ENCODE measurements at places on chromosomes 3 and 15. TPM values are rescaled to one million over a fixed set of nuclear protein-coding genes. Genes with fewer than 3 reads are reported as not detected.

DNA sequence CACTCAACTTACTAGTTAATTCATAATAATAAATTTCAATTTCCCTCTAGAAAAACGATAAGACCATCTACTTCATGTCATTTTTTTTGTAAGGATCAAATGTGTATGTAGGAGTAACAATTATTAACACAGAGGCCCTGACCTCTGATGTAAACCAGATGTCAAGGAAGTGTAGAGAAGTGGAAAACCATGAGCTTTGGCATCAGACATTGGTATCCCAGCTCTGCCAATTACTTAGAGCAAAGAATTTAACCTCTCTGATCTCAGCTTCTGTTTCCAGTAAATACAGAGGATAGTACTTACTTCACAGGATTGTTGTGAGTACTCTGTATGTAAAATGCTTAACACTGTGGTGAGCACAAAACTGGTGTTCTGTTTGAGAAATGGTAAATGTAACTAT is 17.5 kb downstream of the AQR start:
- DNase-seq = no peak
- H3K27ac ChIP-seq = no peak overlapping the region
- no peaks in the 10 kb centered on the region for H3K27me3 ChIP-seq
- peaks cover 2% of the 10 kb centered on the region for H3K4me1 ChIP-seq

GRCh38 chr3:188149587-188149986 is 4.4 kb upstream of the LPP start:
- no peak for DNase-seq
- peaks cover 10% of the 10 kb centered on the region for H3K27me3 ChIP-seq
- H3K27ac ChIP-seq = no peak overlapping the region

- no peaks in the 10 kb centered on the region for H3K27me3 ChIP-seq
- no peaks in the 10 kb centered on the region for H3K36me3 ChIP-seq
- no peaks in the 10 kb centered on the region for H3K4me1 ChIP-seq
- H3K27ac ChIP-seq = no peak overlapping the region
Measured at GRCh38 chr3:194931865-194932264, 246.2 kb downstream of the FAM43A start.

GRCh38 chr3:151766454-151766853 is 32.7 kb downstream of the AADACL2 start:
- no peak for DNase-seq
- H3K4me3 ChIP-seq = no peak overlapping the region
- no peaks in the 10 kb centered on the region for H3K27me3 ChIP-seq
- H3K36me3 ChIP-seq = no peaks in the 10 kb centered on the region
- no peaks in the 10 kb centered on the region for H3K4me1 ChIP-seq
- H3K27ac ChIP-seq = no peak overlapping the region

DNA sequence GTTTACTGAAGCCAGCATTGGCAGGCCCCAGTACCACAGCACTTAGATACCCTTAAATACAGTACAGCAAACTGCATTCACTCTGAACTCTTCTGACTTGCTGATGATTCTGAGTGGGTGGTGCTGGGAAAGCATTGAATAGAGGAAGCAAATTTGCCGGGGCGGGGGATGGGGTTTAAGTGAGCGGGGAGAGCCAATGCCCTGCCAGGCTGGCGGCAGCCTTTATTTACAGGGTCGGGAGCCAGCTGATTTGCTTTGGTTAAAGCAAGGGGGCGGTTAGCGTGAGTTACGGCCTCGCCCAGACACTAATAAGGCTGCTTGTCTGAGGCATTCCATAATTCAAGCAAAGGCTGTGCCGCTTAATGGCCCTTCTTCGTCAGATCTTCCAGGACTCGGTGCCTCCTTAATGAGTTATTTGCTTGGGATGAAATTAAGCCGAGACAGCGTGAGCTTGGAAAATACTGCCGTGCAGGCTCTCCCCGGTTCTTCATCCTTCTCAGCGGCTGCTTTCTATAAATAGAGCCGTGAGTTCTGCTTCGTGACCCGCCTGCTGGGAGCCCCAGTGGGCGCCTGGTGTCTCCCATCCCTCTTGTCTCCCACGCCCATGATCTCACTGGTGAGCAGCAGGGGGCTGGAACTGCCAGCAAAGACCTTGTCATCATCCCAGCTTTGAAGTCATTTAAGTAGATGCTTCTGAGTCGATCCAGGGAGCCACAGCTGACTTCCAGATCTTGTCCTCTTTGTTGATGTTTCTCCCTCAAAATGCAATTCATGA is 25.8 kb downstream of the SPSB4 start:
- no peaks in the 10 kb centered on the region for H3K36me3 ChIP-seq
- no peak overlapping the region for H3K4me3 ChIP-seq
- no peaks in the 10 kb centered on the region for H3K27me3 ChIP-seq
- DNase-seq = no peak

DNA sequence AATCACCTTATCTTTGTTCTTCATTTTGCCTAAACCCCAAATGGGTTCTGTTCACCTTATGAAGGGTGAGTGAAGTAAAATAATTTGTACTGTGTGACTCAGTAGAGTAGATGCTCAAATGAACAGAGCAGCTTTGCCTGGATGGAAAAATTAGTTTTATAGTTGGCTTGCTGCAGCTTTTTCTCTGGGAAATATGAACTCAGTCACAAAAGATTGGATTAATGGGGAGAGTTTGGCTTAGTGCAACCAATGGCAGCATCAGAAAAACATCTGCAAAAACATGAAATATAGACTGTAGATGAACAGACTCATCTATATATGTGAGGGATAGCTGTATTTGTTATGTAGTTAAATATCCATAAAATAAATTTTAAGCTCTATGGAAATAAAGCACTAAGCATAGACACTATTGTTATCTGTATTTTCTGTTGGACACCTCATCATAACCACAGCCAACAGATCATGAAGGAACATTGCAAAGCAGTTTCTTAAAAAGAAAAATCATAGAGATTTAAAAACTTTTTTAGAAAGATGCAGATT is 181.3 kb downstream of the ECT2 start:
- no peaks in the 10 kb centered on the region for H3K27me3 ChIP-seq
- H3K4me3 ChIP-seq = no peak overlapping the region
- no peaks in the 10 kb centered on the region for H3K36me3 ChIP-seq
- no peaks in the 10 kb centered on the region for H3K4me1 ChIP-seq
- DNase-seq = no peak
- H3K27ac ChIP-seq = no peak overlapping the region

GRCh38 chr15:70507772-70508371 is 255.5 kb downstream of the UACA start:
- H3K36me3 ChIP-seq = no peaks in the 10 kb centered on the region
- no peak overlapping the region for H3K4me3 ChIP-seq

- no peak overlapping the region for H3K27ac ChIP-seq
- no peaks in the 10 kb centered on the region for H3K27me3 ChIP-seq
- no peaks in the 10 kb centered on the region for H3K36me3 ChIP-seq
- H3K4me3 ChIP-seq = no peak overlapping the region
- DNase-seq = no peak
Measured at GRCh38 chr3:71931922-71932321, 147.0 kb upstream of the PROK2 start.

DNA sequence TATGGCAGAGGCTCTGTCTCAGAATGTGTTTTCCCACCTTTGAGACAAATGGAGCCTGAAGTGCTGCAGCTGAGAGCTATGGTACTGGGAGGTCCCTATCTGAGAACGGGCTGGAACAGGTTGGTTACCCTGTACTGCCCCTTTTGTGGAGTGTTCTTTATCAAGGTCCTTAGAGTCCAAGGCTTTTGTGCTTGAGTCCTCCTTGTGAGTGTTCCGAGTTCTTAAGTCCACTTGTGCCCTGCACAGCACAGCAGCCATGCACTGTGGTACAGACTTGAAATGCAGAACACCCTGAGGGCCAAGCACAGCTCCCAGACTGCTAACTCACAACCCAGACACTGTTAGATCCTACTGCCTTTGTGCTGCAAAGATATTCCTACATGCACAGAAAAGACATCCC is 67.8 kb downstream of the ARHGAP31 start:
- no peak for DNase-seq
- H3K27ac ChIP-seq = no peak overlapping the region
- no peak overlapping the region for H3K4me3 ChIP-seq
- peaks cover 15% of the 10 kb centered on the region for H3K4me1 ChIP-seq

DNA sequence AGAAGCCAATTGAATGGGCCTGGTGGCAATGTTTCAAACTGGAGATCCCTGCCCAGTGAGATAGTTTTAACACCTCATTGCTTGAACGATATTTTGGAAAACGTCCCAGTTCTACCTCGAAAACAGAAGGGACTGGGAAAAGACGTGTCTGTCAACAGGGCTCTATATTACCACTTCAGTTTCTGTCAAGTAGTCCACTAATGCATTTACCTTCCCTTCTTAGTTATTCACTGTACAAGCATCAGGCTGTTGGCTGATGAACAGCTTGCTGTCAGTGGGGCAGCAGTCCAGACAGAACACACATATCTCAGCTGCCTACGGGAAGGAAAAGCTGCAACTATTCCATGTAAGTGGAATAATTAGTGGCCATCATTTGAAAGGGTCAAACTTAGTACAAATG is 794.7 kb upstream of the GBE1 start:
- no peaks in the 10 kb centered on the region for H3K4me1 ChIP-seq
- H3K27ac ChIP-seq = no peak overlapping the region

- H3K4me1 ChIP-seq = no peaks in the 10 kb centered on the region
- H3K27ac ChIP-seq = no peak overlapping the region
- DNase-seq = no peak
- H3K27me3 ChIP-seq = no peaks in the 10 kb centered on the region
- H3K4me3 ChIP-seq = no peak overlapping the region
Measured at GRCh38 chr15:27868828-27869404, 230.2 kb downstream of the OCA2 start.

GRCh38 chr15:82680200-82681102 is 29.2 kb downstream of the AP3B2 start:
- no peaks in the 10 kb centered on the region for H3K36me3 ChIP-seq
- no peaks in the 10 kb centered on the region for H3K27me3 ChIP-seq
- H3K4me1 ChIP-seq = no peaks in the 10 kb centered on the region
- H3K27ac ChIP-seq = no peak overlapping the region
- peak overlapping the region; percentile 71 for H3K4me3 ChIP-seq

DNA sequence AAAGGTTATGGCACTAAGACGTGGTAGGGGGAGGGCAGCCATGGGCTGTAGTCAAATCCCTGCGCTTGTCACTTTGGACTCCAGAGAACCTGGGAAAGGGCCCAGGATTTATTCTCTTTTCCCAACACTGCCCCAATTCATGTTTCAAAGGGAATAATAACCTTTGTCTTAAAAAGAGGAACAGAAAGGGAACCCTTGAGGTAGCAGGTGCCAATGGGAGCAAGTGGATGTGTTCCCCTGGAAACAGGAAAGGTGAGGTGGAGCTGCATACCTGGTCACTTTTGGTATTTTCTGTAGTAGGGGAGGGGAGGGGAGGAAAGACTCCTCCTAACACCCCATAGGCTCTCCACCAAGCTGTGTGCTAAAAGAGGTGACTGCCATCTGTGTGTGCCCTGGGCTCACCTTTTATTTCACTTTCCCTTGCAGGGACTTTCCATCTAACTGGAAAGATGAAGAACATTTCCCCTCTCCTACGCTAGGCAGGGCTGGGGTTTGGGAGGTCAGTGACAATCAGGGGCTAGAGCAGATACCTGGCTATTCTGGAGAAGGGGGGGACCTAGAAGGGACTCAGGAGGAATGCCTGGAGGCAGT is 6.1 kb upstream of the CHST14 start:
- no peak for DNase-seq
- no peaks in the 10 kb centered on the region for H3K27me3 ChIP-seq
- peaks cover 21% of the 10 kb centered on the region for H3K36me3 ChIP-seq
- H3K27ac ChIP-seq = peak overlapping the region; percentile 63
- peaks cover 24% of the 10 kb centered on the region for H3K4me1 ChIP-seq

DNA sequence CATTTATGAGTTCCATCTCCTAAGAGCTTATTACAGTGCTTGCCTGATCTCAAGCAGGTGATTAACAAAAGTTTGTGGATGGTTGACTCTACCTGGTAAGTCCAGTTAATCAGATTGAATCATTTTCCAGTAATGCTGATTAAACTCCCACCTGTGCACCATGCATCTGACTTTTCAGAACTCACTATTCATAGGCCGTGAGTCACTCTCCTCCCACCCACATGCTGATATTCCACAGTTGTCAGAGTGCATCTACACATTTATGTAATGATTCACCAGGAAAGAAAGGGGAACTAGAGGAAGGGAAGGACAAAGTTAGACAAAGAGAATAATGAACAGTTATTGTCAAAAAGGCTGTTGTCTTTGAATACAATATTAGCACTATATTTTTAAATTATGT is 106.2 kb upstream of the UBE3A start:
- H3K36me3 ChIP-seq = no peaks in the 10 kb centered on the region
- H3K4me3 ChIP-seq = no peak overlapping the region
- DNase-seq = no peak
- H3K4me1 ChIP-seq = no peaks in the 10 kb centered on the region
- H3K27me3 ChIP-seq = no peaks in the 10 kb centered on the region

DNA sequence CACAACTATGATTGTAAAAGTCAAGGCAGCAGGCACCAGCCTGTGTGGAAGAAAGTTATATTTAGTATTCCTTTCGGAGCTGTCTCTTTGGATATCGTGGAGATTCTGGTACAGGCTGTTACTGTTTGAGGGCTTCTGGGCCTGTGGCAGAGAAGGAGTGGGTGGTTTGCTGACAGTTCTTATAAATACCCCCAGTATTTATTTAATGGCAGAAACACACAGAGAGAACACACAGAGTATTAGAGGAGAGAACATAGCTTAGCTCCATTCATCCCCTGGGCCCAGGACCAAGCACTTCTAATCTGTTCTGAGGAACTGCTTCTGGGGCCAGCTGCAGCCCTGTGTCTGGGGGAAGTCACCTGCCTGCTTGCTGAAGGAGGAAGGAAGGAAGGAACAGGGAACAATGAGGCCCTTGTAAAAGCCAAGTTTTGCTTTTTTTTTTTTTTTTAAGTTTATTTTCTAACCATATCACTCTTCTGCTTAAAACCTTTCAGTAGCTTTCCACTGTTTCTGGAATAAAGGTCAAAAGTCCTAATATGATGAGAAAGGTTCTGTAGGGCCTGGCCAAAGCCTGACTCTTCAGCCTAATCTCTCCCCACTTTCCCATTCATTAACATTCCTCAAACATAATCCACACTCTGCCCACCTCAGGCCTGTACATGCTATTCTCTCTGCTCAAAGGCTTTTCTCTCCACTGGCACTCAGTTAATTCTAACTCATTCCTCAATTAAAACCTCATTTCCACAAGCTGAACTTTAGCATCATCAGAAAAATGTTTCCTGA is 11.8 kb upstream of the PP2D1 start:
- no peaks in the 10 kb centered on the region for H3K36me3 ChIP-seq
- H3K4me3 ChIP-seq = no peak overlapping the region
- DNase-seq = no peak
- no peaks in the 10 kb centered on the region for H3K27me3 ChIP-seq
- no peak overlapping the region for H3K27ac ChIP-seq

- no peak overlapping the region for H3K27ac ChIP-seq
- DNase-seq = no peak
- H3K36me3 ChIP-seq = no peaks in the 10 kb centered on the region
- H3K4me1 ChIP-seq = no peaks in the 10 kb centered on the region
Measured at GRCh38 chr15:100215031-100215842, 126.5 kb downstream of the ADAMTS17 start.

GRCh38 chr3:185934767-185935464 is 2.9 kb downstream of the TRA2B start:
- H3K4me1 ChIP-seq = peaks cover 13% of the 10 kb centered on the region
- no peak for DNase-seq
- no peaks in the 10 kb centered on the region for H3K27me3 ChIP-seq
- H3K36me3 ChIP-seq = peaks cover under 1% of the 10 kb centered on the region

FBXW12 gene
- not detected for polyA plus RNA-seq

C3orf49 gene
- not detected for polyA plus RNA-seq

ASB14 gene
- polyA plus RNA-seq = 0.23 TPM

GPR27 gene
- polyA plus RNA-seq = not detected

IMPG2 gene
- not detected for polyA plus RNA-seq

STARD9 gene
- polyA plus RNA-seq = 2.9 TPM

ARNT2 gene
- polyA plus RNA-seq = 0.49 TPM

PTPRG gene
- polyA plus RNA-seq = 0.59 TPM

GATA2 gene
- polyA plus RNA-seq = not detected

C3orf85 gene
- not detected for polyA plus RNA-seq

TERC gene
- polyA plus RNA-seq = 1.3 TPM

SCN11A gene
- polyA plus RNA-seq = not detected
